ENCODE measurements at places on chromosomes 13 and 19. TPM values are rescaled to one million over a fixed set of nuclear protein-coding genes. Genes with fewer than 3 reads are reported as not detected.

GRCh38 chr19:2586196-2586595 lies 110.3 kb downstream of the GADD45B start:
- H3K4me1 ChIP-seq, result peaks cover 10% of the 10 kb centered on the region
- DNase-seq, result no peak
- peaks cover 36% of the 10 kb centered on the region for H3K27me3 ChIP-seq
- no peak overlapping the region for H3K27ac ChIP-seq
- H3K36me3 ChIP-seq, result no peaks in the 10 kb centered on the region

DNA sequence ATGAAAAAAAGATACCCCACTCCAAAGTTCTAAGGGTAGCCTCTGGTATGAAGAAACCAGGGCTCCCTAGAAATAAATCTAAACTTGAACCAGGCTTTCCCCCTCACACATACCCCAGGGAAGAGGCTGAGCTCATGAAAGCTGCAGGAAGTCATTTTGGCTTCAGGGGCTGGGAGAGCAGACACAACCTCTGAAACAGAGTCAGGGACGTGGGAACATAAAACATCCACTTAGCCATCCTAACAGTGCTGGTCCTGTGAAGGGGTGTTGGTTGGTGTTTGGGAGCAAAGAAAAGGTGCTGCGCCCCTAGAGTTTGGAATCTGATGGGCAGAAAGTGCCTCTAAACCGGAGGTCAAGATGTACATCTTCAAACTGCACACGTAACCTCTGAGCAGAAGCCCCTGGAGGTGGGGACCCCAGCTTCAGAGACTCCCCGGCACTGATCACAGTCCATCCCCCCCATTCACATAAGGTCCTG lies 15.8 kb downstream of the RAB3D start:
- no peak overlapping the region for H3K4me3 ChIP-seq
- H3K27me3 ChIP-seq, result no peaks in the 10 kb centered on the region
- H3K4me1 ChIP-seq, result peaks cover 17% of the 10 kb centered on the region
- DNase-seq, result no peak

Gene CRTC1
- 4.3 TPM for total RNA-seq

DNA sequence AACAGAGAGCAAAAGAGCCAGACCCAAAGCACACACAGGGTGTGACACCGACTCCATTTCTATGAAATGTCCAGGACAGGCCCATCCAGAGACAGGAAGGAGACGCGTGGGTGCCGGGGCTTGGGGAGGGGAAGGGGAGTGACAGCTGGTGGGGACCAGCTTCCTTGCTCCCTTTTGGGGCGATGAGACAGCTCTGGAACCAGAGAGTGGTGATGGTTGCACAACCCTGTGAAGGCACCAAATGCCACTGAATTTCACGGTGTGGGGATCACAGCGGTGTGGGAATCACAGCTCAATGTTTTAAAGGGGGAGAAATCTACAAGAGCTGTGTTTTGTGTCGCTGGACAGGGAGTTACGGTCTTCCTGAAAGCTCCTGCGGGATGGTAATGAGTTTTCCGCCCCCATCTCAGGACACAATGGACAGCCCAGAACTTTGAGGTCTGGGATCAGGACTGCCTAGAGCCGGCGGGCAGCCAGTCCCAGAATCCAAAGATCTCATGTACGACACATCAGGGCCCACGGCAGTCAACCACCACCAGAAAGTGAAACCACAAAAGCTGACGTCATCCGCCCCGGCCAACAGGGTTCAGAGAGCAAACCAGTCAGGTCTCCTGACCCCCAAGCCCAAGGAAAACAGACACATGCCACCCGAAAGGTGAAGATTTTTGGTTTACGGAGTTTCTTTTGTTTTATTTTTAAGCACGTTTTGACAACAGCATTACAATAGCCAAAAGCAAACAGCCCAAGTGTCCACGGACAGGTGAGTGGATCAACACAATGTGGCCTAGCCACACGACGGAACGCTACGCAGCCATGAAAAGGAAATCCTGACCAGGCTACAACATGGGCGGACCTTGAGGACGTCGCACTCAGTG lies 7.3 kb downstream of the SGTA start:
- no peak overlapping the region for H3K4me3 ChIP-seq
- H3K27ac ChIP-seq, result peak overlapping the region; percentile 60
- H3K27me3 ChIP-seq, result no peaks in the 10 kb centered on the region
- H3K36me3 ChIP-seq, result peaks cover 75% of the 10 kb centered on the region
- peak; percentile 57 for DNase-seq
- H3K4me1 ChIP-seq, result peaks cover 33% of the 10 kb centered on the region

- H3K27me3 ChIP-seq, result no peaks in the 10 kb centered on the region
- no peak overlapping the region for H3K4me3 ChIP-seq
- H3K27ac ChIP-seq, result no peak overlapping the region
- H3K36me3 ChIP-seq, result no peaks in the 10 kb centered on the region
Measured at GRCh38 chr19:34284505-34284904, 30.2 kb downstream of the GARRE1 start.

GRCh38 chr19:7953060-7953459 lies 9.6 kb upstream of the TIMM44 start:
- H3K27me3 ChIP-seq, result no peaks in the 10 kb centered on the region
- H3K27ac ChIP-seq, result no peak overlapping the region
- no peak overlapping the region for H3K4me3 ChIP-seq
- peaks cover 9% of the 10 kb centered on the region for H3K36me3 ChIP-seq

GRCh38 chr19:35460608-35461007 lies 12.6 kb downstream of the FFAR2 start:
- no peak for DNase-seq
- H3K4me3 ChIP-seq, result no peak overlapping the region
- no peak overlapping the region for H3K27ac ChIP-seq
- peaks cover 35% of the 10 kb centered on the region for H3K27me3 ChIP-seq

Gene ZBTB7A
- total RNA-seq, result 32.7 TPM

Gene CEACAM4
- not detected for total RNA-seq

DNA sequence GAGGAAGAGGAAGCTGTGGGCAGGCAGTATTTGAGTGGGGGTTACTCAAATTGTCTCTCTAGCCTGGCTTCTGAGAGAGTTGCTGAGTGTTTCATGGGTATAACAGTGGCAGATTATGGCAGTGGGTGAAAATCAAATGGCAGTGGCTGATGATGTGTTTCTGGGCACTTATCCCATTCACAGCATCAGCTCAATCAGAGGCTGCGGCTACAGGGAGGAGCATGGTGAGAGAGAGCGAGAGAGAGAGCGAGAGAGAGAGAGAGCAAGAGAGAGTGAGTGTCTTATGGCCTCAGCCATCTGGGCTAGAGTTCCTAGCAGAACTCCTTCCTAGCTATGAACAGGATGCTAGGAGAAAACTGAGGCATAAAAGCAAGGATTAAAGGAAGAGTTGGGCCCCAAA lies 178.9 kb downstream of the OLFM4 start:
- no peak overlapping the region for H3K4me3 ChIP-seq
- no peaks in the 10 kb centered on the region for H3K27me3 ChIP-seq
- no peaks in the 10 kb centered on the region for H3K4me1 ChIP-seq
- no peaks in the 10 kb centered on the region for H3K36me3 ChIP-seq
- H3K27ac ChIP-seq, result no peak overlapping the region

DNA sequence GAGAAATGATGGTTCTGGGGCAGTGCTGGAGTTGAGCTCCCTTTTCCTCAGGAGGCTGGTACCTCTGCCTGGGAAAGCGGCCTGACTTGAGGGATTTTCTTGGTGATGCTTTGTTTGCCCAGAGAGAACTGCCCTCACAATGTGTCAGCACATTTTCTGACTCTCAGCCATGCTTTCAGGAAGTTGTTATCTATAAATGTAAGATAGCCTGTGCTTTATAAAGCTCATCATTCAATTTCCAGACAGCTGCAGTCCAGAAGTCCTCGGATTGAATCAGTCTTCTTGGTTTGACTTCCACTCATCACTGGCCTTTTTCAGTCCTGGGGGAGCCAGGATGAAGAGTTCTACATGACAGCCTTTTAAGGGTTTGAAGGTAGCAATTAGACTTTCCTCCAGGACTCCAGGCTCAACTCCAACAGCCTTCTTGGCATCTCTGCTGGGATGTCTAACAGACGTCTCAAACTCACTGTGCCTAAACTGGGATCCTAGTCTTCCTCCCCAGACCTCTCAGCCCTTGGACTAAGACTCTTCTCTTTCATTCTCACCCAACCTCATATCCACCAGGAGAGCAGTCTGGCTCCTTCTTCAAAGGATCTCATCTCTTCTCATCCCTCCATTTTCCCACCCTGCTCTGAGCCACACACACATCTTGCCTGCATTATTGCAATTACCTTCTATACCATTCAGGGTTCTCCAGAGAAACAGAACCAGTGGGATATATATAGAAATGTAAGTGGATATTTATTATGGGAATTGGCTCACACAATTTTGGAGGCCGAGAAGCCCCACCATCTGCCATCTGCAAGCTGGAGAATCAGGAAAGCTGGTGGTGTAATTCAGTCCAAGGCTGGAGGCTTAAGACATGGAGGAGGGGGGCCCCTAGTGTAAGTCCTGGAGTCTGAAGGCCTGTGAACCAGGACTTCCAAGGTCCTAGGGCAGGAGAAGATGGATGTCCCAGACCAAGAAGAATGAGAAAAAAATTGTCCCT lies 13.1 kb downstream of the ERICH6B start:
- no peak overlapping the region for H3K4me3 ChIP-seq
- no peaks in the 10 kb centered on the region for H3K36me3 ChIP-seq
- H3K4me1 ChIP-seq, result no peaks in the 10 kb centered on the region
- H3K27me3 ChIP-seq, result no peaks in the 10 kb centered on the region

Gene NMRK2
- not detected for total RNA-seq

DNA sequence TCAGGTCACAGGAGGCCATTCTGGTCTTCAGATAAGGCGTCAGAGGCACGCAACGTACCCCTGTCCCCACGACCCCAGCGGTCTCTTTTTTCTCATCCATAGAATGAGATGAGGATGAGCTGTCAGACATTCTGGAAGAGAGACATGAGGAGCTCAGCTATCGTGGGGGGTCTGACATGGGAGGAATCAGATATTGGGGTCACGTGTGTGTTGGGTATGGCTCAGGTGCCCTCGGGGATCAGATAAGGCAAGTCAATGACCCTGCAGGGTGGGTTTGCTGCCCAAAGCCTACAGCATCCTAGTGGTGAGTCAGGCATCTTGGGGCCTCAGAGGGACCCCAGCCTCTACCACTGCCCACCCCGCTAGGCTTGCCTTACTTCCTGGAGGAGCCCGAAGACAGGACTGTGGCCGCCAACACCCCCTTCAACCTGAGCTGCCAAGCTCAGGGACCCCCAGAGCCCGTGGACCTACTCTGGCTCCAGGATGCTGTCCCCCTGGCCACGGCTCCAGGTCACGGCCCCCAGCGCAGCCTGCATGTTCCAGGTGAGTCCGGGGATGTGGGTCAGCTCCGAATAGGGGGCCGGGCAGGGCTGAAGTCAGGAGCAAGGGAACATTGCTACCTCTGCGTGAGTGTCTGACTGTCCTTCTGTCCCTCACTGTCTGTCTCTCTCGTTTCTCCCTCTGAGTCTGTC lies 2.6 kb downstream of the AXL start:
- H3K27ac ChIP-seq, result no peak overlapping the region
- DNase-seq, result no peak
- H3K27me3 ChIP-seq, result peaks cover 12% of the 10 kb centered on the region
- H3K4me1 ChIP-seq, result peaks cover 28% of the 10 kb centered on the region
- H3K36me3 ChIP-seq, result no peaks in the 10 kb centered on the region

DNA sequence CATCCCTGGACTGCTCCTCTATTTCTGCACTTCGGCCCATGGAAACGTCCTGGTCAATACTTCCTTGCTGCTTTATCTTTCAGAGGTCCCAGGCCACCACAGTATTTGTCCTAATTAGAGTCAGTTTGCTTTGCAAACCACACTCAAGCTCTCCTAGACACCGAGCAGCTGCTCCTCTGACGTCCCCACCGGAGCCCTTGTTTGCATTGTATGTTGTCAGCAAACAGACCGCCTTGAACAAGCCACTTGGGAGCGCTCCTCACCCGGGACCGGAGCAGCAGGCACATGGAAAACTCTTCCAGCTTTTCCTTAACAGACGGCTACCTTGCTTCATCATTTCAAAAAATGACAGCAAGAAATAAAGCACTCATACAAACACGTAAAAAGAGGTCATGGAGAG lies 51.5 kb upstream of the GTF3A start:
- no peak for DNase-seq
- H3K27me3 ChIP-seq, result peaks cover 14% of the 10 kb centered on the region
- H3K36me3 ChIP-seq, result no peaks in the 10 kb centered on the region
- no peak overlapping the region for H3K4me3 ChIP-seq
- no peaks in the 10 kb centered on the region for H3K4me1 ChIP-seq
- H3K27ac ChIP-seq, result no peak overlapping the region

DNA sequence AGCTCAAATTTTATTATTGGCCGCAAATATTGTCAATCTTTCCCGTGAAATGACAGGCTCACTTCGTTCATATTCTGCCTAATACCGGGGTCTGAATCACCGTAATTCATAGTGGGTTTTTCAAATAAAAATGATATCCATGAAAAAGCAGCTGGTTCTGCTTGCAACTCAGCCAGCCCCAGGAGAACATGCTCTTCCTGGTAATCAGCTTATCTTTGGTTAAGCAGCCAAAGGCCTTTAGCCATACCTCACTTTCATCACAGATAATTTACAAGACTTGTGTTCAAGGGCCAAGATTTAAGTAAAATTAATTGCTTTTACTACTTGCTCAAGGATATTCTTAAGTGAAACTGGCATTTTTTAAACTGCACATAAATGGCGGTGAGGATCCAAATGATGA lies 22.5 kb downstream of the RNASEH2B start:
- H3K27ac ChIP-seq, result no peak overlapping the region
- no peaks in the 10 kb centered on the region for H3K27me3 ChIP-seq
- DNase-seq, result no peak
- H3K36me3 ChIP-seq, result peaks cover 32% of the 10 kb centered on the region
- H3K4me3 ChIP-seq, result no peak overlapping the region

Data from K562 (cell line).